ENCODE measurements at places on chromosomes 13 and 19.

DNA sequence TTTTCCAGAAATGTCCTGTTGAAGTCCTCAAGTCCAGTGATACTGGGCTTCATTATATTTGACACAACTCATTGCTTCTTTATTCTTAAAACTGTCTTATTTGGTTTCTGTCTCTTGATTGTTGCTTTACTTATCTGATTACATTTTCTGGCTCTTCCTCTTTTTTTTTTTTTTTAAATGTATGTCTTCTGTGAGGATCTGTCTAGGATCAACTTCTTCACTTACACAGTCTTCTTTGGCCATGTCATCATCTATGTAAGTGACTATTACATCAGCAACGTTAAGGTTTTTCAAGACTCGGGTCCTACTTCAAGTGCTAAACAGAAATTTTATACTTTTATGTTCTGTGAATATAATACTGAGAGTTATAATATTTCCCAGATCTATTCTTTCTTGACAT lies 162.1 kb downstream of the PDS5B start:
- DNase-seq: no peak

GRCh38 chr13:60629158-60629557 lies 232.1 kb downstream of the TDRD3 start:
- DNase-seq: no peak

- DNase-seq: no peak
These were observed 11.1 kb downstream of the ATP4B start for GRCh38 chr13:113646921-113647340.

DNA sequence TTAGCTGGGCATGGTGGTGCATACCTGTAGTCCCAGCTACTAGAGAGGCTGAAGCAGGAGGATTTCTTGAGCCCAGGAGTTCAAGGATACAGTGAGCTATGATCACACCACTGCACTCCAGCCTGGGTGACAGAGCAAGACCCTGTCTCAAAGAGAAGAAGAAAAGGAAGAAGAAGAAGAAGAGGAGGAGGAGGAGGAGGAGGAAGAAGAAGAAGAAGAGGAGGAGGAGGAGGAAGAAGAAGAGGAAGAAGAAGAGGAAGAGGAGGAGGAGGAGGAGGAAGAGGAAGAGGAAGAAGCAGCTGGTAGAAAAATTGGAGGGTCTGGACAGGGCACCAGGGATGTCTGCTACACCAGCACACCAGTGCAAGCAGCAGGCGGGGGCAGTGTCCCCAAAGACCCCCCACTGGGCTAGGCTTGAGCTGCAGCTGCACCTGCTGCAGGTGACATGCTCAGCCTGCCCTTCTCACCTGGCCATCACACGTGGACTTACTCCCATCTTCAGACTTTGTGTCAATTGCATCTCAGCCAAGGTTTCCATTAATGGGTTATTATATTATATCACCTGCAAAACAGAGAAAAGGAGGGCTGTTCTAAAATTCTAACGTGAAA lies 180.9 kb upstream of the ZNF507 start:
- no peak for DNase-seq

- no peak for DNase-seq
These were observed 12.3 kb upstream of the MEX3D start for GRCh38 chr19:1580382-1580781.

DNA sequence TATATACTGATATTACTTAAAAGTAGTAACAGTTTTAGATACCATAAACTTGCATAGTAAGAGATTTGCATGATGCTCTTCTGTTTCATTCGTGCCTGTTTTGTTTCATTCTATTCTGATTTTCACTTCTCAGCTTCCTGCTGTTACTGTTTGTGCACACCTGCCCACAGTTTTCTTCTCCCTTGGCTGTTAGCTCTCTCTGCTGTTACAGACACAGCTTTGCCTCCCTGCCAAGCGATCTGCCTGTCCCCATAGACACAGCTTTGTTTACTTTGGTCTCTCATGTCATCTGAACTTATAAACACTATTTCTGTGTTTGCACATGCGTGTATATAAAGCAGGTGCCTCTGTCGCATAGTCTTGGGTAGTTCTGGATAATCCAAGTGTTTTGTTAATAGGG lies 21.4 kb upstream of the UPF3A start:
- no peak for DNase-seq

GRCh38 chr19:9883231-9883758 lies 48.2 kb downstream of the PIN1 start:
- DNase-seq: no peak

DNA sequence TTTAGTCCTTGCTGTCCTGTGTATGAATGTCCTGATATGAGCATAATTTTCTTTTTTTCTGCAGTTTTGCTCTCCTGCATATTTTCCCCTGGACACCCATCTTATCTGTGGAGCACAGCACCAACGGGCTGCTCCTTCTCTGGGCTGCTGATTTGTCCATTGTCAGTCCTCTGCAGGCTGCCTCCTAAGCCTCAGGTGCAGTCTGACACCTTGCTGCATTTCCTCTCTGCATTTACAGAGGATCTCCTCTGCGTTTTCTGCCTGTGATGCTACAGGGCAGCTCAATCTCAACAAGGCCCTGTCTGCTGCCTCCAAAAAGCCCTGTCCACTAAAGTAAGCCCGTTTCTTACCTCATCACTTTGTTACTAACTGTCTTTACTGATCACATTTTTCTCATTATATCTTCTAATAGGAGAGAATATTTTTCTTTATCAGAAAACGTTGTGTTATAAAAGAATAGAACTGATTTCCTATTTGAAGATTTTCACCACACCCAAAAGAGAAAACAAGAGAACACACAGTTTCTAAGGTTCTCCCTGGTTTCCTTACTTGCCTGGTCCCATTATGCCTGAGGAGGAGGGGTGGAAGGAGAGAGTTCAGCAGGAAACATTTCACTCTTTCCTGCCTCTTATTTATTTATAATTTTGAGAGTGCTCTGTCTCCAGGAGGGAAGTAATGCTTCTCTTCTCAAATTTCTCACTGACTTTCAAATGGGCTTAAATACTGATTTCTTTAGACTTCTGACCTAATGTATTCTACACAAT lies 65.6 kb upstream of the TDRD3 start:
- DNase-seq: no peak

- DNase-seq: peak; percentile 97
These were observed at the start of gene PROSER3 for GRCh38 chr19:35757749-35758608. TSS of gene PROSER3 (plus strand) at chr19:35758176. CDS start at chr19:35758216, 40 bp downstream.

- DNase-seq: no peak
These were observed 20.3 kb downstream of the LGALS16 start for GRCh38 chr19:39676004-39676403.

DNA sequence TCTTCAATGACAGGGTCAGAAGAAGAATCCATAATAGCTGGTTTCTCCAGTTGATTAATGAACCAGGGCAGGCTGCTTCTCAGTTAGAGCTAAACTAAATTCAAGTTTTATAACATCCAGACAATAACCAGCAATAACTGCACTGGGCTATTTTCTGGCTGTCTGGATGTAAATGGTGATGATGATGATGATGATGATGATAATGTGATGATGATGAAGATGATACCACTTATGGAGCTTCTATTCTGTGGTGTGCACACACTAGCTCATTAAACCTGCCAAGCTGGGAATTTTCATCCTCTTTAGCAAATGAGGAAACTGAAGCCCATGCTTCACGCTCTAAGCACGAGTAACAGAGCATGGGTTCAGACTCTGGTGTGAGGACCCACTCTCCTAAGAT lies 132.2 kb downstream of the OXGR1 start:
- no peak for DNase-seq

DNA sequence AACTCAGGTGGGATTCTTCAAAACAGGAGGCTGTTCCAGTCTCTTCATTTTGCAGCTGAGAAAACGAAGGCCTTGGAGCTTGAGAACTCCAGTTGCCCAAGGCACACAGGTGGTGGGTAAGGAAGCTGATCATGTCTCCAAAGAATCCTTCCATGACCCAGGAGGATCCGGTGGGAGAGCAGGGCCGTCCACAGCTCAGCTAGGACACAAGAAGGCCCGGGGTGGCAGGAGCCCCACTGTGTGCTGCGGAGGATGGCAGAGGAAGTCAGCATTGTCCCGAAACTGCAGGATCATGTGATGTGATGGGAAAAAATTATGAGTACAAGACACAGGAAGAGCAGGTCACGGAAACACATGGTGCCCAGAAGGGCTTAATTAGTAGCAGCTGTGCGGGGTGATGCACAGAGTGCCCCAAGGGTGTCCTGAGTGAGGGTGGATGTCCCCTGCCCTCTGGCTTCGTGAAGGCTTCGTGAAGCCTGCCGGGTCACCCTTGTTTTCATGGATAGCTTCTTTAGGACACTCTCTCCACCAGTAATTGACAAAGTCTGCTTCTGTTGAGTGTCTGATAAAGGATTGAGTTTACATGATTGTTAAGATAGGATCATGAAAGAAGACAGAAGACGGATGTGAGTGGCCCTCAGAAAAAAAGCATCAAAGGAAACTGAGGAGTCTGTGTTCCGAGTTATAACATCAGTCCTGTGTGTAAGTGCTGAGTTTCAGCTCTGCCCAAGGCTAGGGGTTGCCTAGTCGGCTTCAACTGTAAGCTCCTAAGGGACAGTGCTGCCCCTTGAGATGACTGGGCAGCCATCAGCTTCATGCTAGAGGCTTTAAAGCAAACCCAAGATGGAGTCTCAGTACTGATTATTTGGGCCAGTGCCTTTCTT lies 33.8 kb upstream of the SACS start:
- DNase-seq: no peak

- no peak for DNase-seq
These were observed 93.3 kb downstream of the OXGR1 start for GRCh38 chr13:96900986-96901385.

GRCh38 chr13:50596156-50596555 lies 247.3 kb downstream of the DLEU7 start:
- DNase-seq: no peak

GRCh38 chr13:51924756-51925544 lies 63.2 kb downstream of the CCDC70 start:
- no peak for DNase-seq

GRCh38 chr13:77545626-77546412 lies 10.3 kb downstream of the SCEL start:
- no peak for DNase-seq

DNA sequence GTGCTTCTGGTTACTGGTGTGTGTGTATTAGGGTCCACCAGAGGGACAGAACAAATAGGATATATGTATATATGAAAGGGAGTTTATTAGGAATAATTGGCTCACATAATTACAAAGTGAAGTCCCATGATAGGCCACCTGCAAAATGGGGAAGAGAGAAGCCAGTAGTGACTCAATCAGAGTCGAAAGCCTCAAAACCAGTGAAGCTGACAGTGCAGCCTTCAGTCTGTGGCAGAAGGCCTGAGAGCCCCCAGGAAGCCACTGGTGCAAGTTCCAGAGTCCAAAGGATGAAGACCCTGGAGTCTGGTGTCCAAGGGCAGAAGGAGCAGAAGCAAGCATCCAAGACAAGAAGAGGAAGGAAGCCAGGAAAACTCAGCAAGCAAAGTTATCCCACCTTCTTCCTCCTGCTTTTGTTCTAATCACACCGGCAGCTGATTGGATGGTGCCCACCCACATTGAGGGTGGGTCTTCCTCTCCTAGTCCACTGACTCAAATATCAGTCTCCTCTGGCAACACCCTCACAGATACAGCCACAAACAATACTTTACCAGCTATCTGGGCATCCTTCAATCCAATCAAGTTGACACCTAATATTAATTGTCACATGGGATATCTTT lies 21.7 kb upstream of the SCEL start:
- DNase-seq: no peak

DNA sequence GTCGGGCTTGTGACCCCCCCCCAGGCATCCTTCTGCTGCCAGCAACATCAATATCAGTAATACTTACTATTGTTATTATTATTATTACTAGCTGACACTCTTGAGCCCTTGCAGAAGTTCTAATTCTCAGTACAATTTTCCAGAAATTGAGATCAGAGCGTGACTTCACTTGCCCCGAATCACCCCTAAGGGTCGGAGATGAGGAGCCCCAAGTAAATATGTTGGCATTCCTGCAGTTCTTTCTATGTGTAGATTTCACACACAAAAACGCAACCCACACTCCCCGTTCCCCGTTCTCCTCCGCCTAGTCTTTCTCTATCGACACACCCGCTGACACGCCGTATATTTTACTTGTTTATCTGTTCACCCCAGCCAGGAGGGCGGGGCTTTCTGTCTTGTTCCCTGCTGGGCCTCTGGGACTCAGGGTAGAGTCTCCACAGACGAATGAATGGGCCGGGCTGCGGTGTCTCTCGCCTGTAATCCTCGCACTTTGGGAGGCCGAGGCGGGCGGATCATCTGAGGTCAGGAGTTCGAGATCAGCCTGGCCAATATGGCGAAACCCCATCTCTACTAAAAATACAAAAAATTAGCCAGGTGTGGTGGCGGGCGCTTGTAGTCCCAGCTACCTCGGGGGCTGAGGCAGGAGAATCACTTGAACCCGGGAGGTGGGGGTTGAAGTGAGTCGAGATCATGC lies 14.7 kb downstream of the TLE5 start:
- peak; percentile 72 for DNase-seq

DNA sequence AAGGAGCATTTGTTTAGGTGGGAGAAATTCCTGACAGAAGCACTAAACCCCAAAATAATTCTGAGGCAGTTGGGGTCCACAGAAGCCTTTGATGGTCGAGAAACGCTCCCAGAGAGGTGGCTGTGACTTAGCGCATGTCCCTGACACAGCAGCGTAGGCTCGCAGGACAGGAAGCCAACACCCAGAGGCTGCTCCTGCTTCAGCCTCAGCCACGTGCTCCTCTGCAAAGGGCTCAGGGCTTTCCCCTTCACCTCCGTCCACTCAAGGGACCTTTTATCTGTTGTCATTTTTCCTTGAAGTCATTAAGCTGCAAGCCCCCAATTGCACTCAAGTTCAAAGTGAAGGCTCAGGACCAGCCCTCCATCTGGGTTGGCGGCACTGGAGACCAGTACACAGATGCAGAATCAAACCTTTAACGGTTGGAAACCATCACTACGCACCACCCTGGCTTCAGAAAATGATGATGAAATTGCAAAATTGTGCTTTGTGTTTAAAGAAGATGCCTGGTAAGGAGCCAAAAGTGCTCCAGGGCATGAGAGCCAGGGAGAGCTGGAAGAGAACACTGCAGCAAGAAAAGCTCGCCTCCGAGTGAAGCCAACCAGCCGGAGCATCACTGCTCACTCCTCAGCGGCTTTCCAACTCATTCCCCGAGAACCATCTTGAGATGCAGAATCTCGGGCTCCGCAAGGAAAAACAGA lies 219.6 kb downstream of the RAP2A start:
- DNase-seq: no peak

DNA sequence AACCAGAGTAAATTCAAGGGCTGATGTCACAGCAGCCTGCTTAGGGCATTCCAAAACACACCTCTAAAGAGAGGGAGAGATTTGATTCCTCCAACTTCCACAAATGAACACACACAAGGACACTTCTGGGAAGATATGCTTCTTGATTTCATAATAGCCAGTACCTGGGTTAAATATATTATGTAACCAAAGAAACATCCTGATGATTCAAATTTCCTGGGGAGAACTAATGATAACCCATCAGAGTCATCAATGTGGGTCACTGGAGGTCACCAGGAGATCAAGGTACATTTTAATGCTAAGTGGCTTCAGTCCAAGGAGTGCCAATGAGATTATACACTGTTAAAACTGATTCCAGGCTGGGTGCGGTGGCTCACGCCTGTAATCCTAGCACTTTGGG lies 54.0 kb upstream of the DOCK9 start:
- DNase-seq: no peak

- no peak for DNase-seq
These were observed 71.0 kb downstream of the SIPA1L3 start for GRCh38 chr19:37977992-37978391.

- no peak for DNase-seq
These were observed 1.4 kb downstream of the ZNF780B start for GRCh38 chr19:40054632-40055031.

Data from T-cell (primary cell).